ENCODE measurements at places on chromosomes 1 and 21.

GRCh38 chr1:91529856-91530255 lies 29.2 kb downstream of the CDC7 start:
- DNase-seq, result no peak

GRCh38 chr1:45260244-45260643 lies 53.8 kb upstream of the ZSWIM5 start:
- no peak for DNase-seq

- no peak for DNase-seq
These were observed 5.9 kb downstream of the TTC39A start for GRCh38 chr1:51324251-51325010.

DNA sequence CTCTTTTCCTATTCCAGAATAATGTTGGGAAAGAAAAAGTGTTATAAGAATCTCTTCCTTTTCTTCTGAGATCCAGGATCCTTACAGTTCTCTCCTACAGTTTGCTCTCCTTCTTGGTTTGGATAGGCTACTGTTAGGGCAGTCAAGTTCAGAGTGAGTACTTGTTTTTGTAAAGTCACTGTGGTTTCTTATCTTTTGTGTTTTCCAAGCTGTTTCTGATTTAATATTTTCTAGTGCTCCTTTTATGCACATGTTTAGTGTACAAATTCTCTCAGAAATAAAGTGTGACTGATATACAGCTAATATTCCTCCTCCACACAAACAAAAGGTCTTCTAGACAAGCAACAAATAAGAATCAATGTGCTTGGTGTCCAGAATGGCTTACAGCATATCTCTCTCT lies 107.7 kb downstream of the BACH1 start:
- DNase-seq, result no peak

- no peak for DNase-seq
These were observed 34.5 kb downstream of the EBNA1BP2 start for GRCh38 chr1:43137445-43138052.

GRCh38 chr1:245188403-245188802 lies 33.6 kb downstream of the KIF26B start:
- DNase-seq, result no peak

- DNase-seq, result no peak
These were observed 182.7 kb downstream of the GRIK3 start for GRCh38 chr1:36851595-36851994.

DNA sequence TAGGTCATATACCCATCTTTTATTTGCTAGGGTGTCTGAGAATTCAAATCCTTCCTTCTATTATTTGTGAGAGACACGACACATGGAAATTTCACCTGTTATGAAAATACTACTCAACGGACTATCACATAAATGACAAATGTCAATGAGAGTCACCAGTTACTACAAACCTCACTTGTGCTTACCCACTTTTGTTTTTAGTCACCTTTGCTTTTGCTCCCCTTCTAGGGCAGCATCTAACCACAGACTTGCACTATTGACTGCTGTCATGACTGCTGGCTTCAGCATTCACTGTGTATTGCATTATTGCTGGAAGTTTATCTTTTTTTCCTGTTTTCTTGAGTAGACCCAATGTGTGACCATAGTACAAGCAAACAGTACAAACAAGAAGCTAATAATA lies 1048.0 kb downstream of the PLA2G4A start:
- no peak for DNase-seq

GRCh38 chr1:154713005-154713404 lies 105.0 kb upstream of the ADAR start:
- no peak for DNase-seq

DNA sequence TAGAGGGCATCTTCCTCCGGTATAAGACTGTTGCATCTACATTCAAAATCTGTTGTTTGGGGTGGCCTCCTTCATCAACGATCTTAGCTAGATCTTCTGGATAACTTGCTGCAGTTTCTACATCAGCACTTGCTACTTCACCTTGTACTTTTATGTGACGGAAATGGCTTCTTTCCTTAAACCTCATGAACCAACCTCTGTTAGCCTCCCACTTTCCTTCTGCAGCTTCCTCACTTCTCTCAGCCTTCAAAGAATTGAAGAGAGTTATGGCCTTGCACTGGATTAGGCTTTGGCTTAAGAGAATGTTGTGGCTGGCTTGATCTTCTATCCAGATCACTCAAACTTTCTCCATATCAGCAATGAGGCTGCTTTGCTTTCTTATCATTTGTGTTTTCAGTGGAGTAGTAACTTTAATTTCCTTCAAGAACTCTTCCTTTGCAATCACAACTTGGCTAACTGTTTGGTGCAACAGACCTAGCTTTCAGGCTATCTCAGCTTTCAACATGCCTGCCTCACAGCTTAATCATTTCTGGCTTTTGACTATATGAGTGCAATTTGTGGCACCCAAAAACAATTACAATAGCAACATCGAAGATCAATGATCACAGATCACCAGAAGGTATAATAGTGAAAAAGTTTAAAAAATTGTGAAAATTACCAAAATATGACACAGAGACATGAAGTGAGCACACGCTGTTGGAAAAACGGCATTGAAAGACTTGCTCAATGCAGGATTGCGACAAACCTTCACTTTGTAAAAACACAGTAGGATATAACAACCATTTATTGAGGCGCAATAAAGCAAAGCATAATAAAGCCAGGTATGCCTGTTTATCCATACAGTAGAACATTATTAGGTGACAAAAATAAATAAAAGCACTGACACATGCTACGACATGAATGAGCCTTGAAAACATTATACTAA lies 56.7 kb upstream of the GFI1 start:
- no peak for DNase-seq

DNA sequence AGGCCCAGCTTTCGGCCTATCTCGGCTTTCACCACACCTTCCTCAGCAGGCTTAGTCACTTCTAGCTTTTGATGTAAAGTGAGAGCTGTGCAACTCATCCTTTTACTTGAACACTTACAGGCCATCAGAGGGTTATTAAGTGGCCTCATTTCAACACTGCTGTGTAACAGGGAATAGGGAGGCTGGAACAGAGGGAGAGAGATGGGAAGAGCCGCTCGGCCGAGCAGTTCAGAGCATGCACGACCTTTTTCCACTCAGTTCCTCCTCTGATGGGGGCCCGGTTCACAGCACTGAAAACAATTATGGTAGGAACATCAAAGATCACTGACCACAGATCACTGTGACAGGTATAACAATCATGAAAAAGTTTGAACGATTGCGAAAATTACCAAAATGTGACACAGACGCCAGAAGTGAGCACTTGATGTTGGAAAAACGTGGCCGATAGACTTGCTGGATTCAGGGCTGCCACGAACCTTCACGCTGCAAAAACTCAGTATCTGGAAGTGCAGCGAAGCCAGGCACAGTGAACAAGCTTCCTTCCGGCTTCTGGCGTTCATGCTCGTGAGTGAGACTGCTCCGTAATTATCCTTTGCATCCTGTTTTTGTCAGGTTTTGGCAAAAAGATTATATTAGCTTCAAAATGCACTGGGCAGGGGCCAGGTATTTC lies 28.6 kb downstream of the AGPAT3 start:
- no peak for DNase-seq

- no peak for DNase-seq
These were observed 26.8 kb downstream of the UROD start for GRCh38 chr1:45038661-45039364.

DNA sequence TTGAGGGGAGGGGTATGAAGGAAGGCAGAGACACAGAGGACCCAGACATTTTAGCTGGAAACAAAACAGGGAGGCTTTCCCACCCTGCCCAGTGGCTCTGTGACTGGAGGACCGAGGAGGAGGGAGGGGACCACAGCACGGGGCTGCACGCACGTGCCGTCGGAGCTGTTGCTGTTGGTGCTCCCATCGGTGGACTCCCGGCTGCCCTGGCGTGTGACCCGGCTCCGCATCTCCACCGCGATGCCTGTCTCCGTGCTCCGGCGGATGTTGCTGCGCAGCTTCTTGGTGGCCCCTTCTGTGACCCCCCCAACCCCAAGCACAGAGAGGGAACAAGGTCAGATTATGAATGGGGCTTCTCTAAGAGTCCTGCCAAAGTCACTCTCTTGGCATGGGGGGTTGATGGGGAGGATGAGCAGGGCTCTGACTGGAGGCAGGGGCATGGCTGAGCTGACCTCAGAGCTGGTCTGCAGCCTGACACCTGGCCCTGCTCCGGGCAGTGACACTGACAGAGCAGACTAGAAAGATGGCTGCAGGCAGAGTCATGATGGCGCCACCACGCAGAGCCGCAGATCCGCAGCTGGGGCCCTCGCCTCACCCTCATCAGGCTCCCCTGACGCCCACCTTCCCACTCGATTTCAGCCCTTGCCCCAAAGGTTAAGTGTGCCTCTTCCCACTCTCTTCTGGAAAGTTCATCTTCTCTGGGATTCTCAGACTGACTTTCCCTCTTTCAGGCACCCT lies 29.6 kb downstream of the RIMS3 start:
- DNase-seq, result peak; percentile 21

DNA sequence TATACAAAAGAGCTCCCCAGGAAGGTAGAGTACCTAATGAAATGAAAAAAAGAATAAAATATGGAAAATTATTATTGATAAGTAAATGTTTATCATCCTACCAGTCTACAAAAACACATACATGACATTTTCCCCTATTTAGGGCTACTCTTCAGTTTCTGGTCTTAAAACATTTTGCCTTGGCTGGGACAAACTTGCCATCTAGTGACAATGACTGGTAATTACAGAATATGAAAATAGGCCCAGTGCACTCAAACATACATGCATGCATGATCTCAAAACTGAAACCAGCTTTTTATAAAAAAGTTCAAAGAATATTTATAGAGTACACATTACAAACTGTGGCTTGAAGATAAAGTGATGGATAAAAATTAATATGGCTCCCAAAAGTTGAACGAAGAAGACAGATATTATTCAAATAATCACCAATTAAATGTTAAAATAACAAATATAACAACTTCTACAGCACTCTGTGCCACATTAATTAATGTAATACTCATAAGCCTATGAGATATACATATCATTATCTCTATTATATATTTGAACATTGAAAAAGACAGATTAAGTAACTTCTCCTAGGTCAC lies 10.5 kb upstream of the RNPC3 start:
- no peak for DNase-seq

- peak; percentile 57 for DNase-seq
These were observed 63.3 kb upstream of the WDR26 start for GRCh38 chr1:224497714-224498573.

DNA sequence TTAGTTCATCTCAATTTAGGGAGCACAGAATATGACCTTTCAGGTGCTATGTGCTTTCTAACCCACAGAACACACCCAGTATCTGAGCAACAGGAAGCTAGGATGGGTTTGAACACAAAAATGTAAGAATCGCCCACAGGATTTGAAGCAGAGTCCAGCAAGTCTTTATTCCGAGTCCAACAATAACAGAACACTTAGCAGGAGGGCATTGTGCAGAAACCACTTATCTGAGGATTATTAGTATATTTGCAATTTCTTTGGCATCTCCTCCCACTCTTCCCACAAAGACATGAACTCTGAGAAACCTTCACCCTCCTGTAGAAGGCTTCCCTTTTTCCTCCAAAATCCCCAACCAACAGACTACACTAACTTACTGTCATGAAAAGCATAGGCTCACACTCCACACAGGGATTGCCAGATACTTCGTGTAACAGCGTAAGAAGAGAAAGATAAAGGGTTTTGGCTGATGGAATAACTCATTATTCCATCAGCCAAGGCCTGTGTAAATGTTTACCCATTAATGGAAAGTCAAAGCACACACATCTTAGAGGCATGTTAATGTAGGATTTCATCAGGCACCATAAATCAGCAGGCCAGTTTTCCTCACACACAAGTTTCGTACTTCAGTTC lies 16.1 kb downstream of the SIPA1L2 start:
- no peak for DNase-seq

DNA sequence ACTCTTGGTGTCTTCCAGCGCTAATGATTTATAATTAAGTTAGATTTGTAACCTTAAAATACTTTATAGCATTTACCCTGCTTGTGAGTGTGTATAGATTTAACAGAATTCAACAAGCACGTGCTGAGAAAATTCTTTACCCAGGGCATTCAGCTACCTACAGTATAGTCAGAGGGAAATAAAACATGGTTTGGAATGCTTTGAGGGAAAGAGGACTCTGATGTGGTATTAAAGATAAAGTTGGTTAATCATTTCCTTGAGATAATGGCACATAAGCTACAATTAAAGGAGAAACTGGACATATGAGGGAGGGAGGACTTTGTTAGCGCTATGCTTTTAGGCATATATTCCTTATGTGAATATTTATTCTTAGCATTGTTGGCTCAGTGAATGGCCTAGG lies 26.4 kb upstream of the IL12RB2 start:
- no peak for DNase-seq

- no peak for DNase-seq
These were observed 51.1 kb downstream of the CD247 start for GRCh38 chr1:167467126-167467710.

GRCh38 chr1:164631751-164632150 lies 72.8 kb downstream of the PBX1 start:
- DNase-seq, result no peak

DNA sequence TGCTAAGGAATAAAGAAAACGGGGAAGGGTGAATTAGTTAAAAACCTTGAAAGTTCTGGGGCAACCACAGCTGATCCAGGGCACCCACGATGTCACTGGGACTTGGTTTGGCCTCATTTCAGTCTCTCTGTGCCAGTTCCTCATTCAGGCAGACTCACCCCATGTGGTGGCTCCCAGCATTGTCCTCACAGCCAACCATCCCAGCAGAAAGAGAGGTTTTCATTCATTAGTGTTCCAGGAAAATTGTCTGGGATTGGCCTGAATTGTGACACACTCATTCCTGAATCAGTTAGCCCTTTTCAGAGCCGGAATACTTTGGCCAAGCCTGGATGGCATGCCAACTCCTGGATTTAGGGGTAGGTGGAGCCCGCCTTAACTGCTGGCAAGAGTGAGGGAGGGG lies 367.7 kb downstream of the PRDM2 start:
- DNase-seq, result no peak

- no peak for DNase-seq
These were observed 965.4 kb upstream of the TMPRSS15 start for GRCh38 chr21:19368944-19369343.

GRCh38 chr1:227946624-227947385 lies 927 bp downstream of the WNT9A start:
- peak; percentile 65 for DNase-seq

- peak; percentile 36 for DNase-seq
These were observed at the start of gene CDC42BPA for GRCh38 chr1:227318016-227318852. Gene CDC42BPA, minus strand, starts transcription at chr1:227318492. Its CDS starts 1,310 bp downstream, at chr1:227317182.

GRCh38 chr1:39657402-39657801 lies 14.5 kb downstream of the NT5C1A start:
- no peak for DNase-seq

GRCh38 chr1:46489169-46489637 lies 433 bp upstream of the DMBX1 start:
- DNase-seq, result no peak

DNA sequence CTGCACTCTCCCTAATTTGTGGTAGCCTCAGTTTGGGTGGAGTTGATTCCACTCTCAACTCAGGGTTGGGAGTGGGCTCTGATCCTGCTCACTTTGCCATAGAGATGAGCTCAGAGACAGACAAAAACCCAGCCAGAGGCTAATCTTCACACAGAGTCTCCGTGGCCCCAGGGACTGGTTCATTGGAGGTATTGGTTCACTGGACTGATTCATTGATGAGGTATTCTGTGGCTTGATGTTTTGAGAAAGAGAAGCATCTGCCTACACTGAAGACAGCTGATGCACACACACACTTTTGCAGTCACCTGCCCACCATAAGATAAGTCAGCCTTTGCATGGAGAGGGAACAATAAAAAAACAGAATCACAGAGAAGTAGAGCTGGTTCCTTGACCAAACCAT lies 183.8 kb downstream of the AJAP1 start:
- no peak for DNase-seq
